Stimulated activated CD8-positive, alpha-beta memory T cell treated with anti-CD3 and anti-CD28 coated beads, Interleukin-4, amount 100 ng/mL, for 1 hour (primary cell): ENCODE measurements at places on chromosomes 4 and X.

- no peak for DNase-seq
Measured at GRCh38 chr4:124564121-124564520, 148.4 kb downstream of the ANKRD50 start.

DNA sequence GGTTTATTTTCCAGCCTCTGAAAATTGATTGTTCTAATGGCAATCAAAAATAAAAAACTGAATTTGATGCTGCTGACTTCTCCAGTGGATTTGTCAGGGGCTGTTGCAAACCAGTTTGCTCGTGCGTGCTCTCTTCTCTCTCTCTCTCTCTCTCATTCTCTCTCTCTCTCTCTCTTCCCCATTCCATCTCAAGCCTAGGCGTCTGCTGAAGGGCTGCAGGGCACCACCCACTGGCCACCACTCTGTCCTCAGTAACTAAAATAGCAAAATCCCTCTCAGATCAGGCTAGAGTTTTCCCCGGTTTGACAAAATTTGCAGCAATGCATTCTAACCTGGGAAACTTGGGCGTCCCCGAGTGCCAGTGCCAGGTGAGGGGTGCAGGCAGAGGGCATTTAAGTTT lies 19.4 kb downstream of the NKX6-1 start:
- DNase-seq = no peak

GRCh38 chrX:56000174-56000573 lies 232.0 kb upstream of the KLF8 start:
- no peak for DNase-seq

GRCh38 chrX:9466124-9466495 lies 1.3 kb downstream of the TBL1X start:
- no peak for DNase-seq

DNA sequence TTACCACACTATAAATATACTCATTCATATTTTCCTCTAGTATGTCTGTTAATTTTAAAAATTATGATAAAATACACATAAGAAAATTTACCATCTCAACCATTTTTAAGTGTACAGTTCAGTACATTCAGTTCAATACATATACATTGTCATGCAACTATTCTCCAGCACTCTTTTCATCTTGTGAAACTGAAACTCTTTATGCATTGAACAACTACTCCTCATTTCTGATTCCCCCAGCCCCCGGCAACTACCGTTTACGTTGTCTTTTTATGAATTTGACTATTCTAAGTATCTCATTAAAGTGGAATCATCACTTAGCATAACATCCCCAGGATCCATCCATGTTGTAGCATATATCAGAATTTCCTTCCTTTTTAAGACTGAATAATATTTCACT lies 8.7 kb downstream of the SMARCAD1 start:
- DNase-seq = no peak

DNA sequence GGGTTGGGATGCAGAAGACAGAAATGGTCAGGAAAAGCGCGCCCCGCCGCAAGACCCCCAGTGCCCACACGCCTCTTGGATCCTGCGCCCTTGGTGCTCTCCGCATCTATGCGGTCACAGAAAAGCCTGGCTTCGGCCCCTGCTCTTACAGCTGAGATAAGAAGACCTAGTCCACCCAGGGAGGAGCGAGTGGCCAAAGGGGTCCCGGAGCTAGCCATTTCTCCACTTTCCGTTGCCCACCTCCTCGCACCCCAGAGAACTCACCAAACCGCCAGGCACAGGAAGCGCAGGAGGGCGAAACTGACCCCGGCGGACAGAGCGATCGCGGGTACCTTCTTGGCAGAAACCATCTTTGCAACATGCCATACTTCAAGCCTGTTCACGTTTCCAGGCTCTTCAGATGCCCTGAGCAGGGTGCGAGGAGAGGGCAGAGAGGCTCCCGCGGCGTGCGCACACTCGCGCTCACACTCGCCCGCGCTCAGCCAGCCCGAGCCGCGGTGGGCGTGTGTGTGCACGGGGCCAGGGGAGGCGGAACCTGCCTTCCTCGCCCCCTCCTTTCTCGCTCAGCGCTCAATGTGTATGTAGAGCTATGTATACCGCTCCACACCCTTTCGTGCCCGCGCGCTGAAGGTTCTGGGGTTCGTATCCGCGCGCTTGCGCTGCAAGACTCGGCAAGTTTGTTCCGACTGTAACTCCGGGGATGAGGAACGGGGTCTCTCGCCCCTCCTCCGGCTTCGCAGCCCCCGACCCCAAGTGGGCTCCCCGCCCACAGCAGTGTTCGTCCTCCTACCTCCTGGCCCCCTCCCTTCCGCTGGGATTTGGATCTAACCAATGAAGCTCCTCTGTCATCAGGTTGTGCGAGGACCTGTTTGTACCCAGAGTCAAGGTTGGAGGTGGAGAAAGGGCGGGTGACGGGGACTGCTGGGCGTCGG lies at the start of gene GABRA4:
TSS of gene GABRA4 (minus strand) at position 507 of the 932 bp plus-strand sequence. CDS start at position 350, 157 bp downstream.
- no peak for DNase-seq

GRCh38 chr4:148964456-148964855 lies 522.2 kb upstream of the NR3C2 start:
- no peak for DNase-seq

- DNase-seq = no peak
Measured at GRCh38 chrX:85012098-85012497, 8.4 kb downstream of the APOOL start.

GRCh38 chrX:101906136-101906796 lies 25.6 kb downstream of the ZMAT1 start:
- DNase-seq = no peak

- no peak for DNase-seq
Measured at GRCh38 chr4:4610672-4611071, 68.8 kb upstream of the STX18 start.

- no peak for DNase-seq
Measured at GRCh38 chrX:143017272-143017671, 8.5 kb upstream of the SPANXN4 start.

- no peak for DNase-seq
Measured at GRCh38 chr4:38562751-38563198, 101.2 kb upstream of the KLF3 start.

DNA sequence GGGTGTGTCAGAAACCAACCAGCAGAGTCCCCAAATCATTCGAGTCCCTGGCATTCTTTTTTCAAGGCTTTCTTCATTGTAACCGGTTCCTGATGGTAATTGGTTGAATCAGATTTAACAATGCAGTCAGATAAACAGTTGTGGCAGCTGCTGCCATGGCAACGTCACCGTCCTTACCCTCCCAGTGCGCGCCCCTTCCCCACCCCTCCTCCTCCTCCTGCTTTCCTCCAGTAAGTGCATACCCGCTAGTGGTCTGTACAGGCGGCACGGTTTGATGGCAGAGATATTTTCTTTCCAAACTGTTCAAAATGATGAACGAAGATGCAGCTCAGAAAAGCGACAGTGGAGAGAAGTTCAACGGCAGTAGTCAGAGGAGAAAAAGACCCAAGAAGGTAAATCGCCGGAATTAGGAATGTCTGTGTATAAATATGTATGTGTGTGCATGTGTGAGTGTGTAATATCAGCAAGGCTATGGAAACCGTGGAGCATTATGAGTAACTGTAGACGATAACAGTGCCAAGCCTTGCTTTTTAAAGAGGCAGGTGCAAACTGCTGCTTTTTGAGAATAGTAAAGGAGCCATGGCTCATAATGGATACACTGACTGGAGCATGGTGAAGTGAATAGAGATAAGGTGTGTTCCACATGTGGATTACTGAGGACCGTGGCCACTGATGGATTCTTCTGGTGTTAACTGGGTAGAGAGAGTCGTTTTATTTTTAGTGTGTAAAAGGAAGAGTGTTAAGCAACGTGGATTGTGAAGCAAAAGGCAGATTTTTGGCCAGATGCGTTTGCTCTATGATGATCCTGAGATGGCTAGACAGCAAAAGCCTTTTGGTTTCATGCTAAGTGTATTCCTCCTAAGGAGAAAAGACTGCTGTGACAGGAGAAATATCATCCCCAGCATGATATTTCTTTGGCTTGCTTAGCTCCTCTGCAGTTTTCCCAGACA lies at the start of gene ANK2:
TSS of gene ANK2 (plus strand) at position 233 of the 950 bp plus-strand sequence. CDS start at position 309, 76 bp downstream.
- no peak for DNase-seq

- no peak for DNase-seq
Measured at GRCh38 chr4:121462660-121463261, 81.9 kb upstream of the QRFPR start.

DNA sequence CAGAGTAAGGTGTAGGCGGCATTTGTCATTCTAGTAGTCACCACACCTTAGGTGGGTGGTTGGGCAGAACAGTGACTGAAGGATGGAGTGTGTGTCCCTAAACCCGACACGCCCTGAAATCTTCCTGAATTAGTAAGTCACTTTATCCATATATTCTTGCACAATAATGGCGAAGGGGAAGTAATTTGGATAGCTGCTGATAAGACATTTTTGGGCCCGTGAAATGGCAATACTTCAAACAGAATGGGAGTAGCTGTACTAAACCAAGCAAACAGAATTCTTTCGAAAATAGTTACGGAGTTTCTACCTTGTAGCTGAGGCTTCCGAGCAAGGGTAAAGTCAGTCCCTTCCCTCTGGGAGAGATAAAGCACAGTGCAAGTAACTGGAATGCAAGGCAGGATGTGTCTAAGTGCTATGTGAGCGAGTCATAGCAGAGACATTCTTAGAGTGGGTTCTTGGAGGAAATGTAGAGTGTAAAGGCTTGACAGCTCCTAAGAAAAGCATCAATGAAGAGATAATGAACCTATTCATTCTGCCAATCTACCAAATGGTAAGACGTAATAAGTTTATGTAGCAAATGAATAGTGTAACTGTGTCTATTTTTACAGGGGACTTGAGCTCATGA lies 72.8 kb downstream of the CLCN5 start:
- no peak for DNase-seq

DNA sequence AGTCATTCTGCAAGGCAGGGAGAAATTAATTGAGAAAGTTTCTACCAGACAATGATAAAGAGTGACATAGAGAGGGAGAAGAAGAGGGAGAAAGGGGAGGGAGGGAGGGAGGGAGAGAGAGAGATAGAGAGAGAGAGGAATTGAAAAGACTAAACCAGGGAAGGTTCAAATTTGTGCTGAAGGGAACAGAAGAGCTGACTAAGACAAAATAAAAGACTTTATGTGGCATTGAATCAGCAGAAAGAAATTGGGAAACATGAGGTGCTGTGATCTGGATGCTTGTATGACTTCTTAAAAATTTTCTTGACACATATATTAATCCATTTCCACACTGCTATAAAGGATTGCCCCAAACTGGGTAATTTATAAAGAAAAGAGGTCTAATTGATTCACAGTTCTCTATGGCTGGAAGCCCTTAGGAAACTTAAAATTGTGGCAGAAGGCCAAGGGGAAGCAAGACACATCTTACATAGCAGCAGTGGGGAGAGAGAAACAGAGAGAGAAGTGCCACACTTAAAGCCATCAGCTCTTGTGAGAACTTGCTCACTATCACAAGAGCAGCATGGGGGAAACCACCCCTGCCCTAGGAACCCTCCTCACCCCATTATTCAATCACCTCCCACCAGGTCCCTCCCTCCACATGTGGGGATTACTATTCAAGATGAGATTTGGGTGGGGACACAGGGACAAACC lies 13.5 kb upstream of the CXCL6 start:
- no peak for DNase-seq

DNA sequence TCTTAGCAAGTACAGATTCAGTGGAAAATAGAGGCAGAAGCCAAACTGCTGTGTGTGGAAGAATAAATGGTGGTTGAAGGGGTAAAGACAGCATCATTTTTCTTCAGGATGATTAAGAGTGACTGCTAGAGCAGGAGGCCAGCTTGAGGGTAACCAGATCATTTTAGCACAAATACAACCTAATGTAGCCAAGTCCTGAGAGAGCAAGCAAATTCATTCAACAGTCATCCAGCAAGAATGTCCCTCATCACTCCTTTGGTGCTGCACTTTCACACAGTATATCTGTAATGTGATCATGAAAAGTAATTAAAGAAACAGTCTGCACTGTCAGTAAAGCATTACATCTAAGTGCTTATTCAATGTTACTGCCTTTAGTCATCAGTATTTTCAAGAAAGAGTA lies 44.8 kb downstream of the NPFFR2 start:
- DNase-seq = no peak

DNA sequence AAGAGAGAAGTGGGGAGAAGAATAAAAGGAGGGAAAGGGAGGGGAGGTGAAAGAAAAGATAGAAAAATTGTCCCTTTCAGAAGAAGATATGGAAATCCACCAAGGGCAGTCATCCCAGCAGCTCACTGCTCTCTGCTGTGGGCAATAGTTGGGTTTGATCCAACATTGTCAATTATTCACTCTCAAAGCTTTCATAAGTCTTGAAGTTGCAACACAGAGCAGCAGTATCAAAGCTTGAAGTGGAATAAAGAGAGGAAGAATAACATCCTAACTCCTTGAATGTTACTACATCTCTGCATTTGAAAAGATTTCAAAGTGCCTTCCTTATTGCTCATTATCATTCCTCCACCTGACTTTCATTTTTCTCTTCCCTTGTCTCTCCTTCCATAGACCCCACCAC lies 62.3 kb upstream of the HHIP start:
- DNase-seq = no peak

DNA sequence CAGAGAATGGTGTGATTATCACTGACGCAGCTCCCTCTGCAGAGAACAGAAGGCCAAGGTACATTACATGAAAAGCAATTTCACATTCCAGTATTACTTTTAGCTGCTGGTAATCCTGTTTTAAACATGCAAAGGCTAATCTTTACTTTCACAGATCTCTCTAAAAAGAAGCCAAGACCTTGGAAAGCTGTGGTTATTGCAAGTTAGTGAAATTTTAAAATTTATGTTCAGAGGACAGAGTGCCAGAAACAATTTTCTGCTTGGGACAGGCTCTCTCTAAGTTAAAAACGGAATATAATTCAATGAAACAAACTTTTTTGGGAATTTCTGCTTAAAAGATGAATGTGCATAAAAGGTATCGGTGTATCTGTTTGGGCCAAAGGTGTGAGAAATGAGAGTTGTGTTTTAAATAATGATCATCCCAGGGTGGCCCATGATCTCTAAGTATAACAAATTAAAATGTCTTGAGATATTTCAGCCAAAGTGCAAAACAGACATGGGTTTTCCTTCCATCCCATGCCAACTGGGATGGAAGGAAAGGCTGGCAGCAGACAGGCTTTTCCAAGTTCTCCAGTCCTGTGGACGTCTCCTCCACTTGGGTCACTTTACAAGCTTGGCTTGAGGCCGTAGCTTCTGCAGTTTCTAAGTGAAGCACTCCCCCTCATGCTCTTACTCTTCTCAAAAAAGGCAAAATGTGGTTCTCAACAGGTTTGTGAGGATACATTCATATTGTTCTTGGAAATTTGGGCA lies 118.0 kb downstream of the DRD5 start:
- DNase-seq = no peak

GRCh38 chrX:7076245-7076661 lies 71.3 kb upstream of the STS start:
- no peak for DNase-seq

GRCh38 chr4:128386761-128387599 lies 99.4 kb upstream of the PGRMC2 start:
- DNase-seq = no peak

- DNase-seq = no peak
Measured at GRCh38 chrX:155028877-155029291, 2.2 kb downstream of the FUNDC2 start.
